ENCODE measurements at places on chromosomes 7 and 10. TPM values are rescaled to one million over a fixed set of nuclear protein-coding genes. Genes with fewer than 3 reads are reported as not detected.

GIMAP8 gene
- 16.7 TPM for total RNA-seq

IQUB gene
- total RNA-seq: 0.69 TPM

TRPV5 gene
- total RNA-seq: not detected

SORBS1 gene
- total RNA-seq: 4.2 TPM

VGF gene
- total RNA-seq: 0.20 TPM

MAT1A gene
- not detected for total RNA-seq

KDM7A gene
- 2.0 TPM for total RNA-seq

SPDYE5 gene
- not detected for total RNA-seq

EVX1 gene
- not detected for total RNA-seq

OPALIN gene
- total RNA-seq: not detected

CUBN gene
- 6.8 TPM for total RNA-seq

MYH16 gene
- total RNA-seq: 0.64 TPM

IL6 gene
- 11.0 TPM for total RNA-seq

TMEM120A gene
- 8.5 TPM for total RNA-seq

COL13A1 gene
- 77.5 TPM for total RNA-seq

SLC37A3 gene
- 29.1 TPM for total RNA-seq

RBP4 gene
- total RNA-seq: not detected

TMEM196 gene
- total RNA-seq: not detected

TRIL gene
- 0.64 TPM for total RNA-seq

Data from mammary microvascular endothelial cell (primary cell).